Esophagus squamous epithelium (tissue), 5 donors: ENCODE measurements at places on chromosomes 1 and 21. TPM values are rescaled to one million over a fixed set of nuclear protein-coding genes. Genes with fewer than 3 reads are reported as not detected.

DRAM2 gene
- total RNA-seq, result 53.6 TPM

FGGY gene
- total RNA-seq, result 6.0 TPM

ACTL8 gene
- total RNA-seq, result 0.19 TPM

KRTAP13-2 gene
- total RNA-seq, result not detected

KRTAP7-1 gene
- not detected for total RNA-seq

LCE3D gene
- not detected for total RNA-seq

CBR3 gene
- total RNA-seq, result 131 TPM

SFN gene
- total RNA-seq, result 1,060 TPM

KAZN gene
- 32.8 TPM for total RNA-seq

- no peak for DNase-seq
These were observed 197.1 kb downstream of the KAZN start for GRCh38 chr1:14795589-14795988.

- DNase-seq, result no peak
These were observed 73.4 kb downstream of the UCK2 start for GRCh38 chr1:165900576-165901380.

GRCh38 chr1:26417111-26417759 is 6.6 kb downstream of the LIN28A start:
- DNase-seq, result no peak

GRCh38 chr1:82162486-82163420 is 362.0 kb downstream of the ADGRL2 start:
- no peak for DNase-seq

DNA sequence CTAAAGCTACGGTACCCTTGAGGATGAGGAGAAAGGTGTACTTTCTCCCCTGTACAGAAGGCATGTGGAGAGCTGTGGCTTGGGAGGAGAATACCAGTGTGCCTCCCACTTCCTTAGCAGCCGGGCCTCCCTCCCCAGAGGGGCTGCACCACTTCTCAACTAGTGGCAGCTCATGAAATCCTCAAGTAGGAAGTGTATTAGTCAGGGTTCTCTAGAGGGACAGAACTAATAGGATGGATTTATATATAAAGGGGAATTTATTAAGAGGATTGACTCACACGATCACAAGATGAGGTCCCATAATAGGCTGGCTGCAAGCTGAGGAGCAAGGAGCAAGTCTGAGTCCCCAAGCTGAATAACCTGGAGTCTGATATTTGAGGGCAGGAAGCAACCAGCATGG is 53.1 kb upstream of the PPP2R5A start:
- no peak for DNase-seq

- DNase-seq, result no peak
These were observed 135.9 kb upstream of the DPYD start for GRCh38 chr1:98056781-98057180.

DNA sequence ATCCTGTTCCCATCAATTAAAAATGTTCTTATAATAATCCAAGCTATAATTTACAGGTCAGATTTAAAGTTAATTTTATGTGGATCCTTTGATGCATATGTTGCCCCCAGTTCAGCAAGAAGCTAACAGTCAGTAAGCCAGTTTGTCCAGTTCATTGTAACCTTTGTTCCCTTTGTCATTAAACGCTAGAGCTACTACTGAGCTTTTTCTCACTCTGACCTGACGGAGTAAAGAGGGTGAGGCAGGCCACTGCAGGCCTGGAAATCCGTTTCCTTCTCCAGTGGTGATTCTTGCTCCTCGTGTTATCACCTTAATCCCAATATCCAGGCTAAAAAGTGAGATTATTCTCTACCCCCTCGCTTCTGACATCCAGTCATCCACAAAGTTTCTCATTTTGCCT is 10.2 kb downstream of the YBX1 start:
- DNase-seq, result no peak

GRCh38 chr1:906600-907420 is 16.9 kb upstream of the SAMD11 start:
- DNase-seq, result no peak

GRCh38 chr1:181318022-181318857 is 165.1 kb upstream of the CACNA1E start:
- no peak for DNase-seq

DNA sequence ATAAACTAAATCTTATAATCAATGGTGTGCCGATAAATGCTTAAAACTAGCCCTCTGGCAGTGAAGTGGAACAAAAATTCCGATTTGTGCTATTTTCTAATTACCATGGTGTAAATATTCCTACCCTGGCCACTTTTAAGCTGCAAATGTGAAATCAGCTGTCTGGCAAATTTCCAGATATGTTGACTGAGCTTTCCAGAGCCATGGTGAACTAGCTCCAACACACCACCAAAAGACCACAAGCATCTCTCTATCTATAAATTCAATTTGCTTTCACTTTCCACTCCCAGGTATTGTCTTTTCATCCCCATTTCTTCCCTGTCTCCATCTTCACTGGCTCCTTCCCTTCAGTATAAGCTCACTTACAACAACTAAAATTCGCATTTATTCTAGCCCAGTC is 152.3 kb upstream of the RGS18 start:
- DNase-seq, result no peak

GRCh38 chr1:16612332-16613172 is 812 bp downstream of the NBPF1 start:
- DNase-seq, result no peak

- DNase-seq, result no peak
These were observed 40.1 kb downstream of the PTPRC start for GRCh38 chr1:198678901-198679329.

DNA sequence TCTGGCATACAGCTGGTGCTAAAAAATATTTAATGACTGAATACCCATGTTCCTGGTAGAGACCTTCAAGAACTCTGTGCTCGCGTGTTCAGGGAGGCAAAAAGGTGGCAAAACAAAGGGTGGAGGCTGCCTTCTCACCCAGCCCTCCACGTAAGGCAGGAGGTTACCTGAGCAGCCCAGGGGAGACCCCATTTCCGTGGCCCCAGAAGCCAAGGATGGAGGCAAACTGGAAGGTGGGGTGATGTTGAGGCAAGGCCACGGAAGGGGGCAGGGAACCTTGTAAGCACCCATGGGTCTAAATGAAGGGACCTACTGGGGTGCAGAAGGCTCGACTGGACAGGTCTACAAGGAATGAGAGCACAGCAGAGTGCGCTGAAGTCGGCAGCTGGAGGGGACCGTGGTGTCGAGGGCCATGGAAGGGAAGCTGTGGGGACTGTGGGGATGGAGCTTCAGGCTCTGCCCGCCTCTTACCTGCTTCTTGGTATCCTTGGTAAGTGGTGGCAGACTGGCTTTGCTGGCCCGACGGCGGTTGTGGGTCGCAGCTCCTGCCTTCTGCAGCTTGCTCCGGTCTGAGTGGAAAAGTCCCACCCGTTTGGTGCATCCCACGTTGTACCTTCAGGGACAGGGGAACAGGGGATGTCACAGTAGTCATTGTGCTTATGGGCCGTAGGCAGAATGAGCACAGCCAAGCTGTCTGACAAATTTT is 8.9 kb upstream of the A3GALT2 start:
- DNase-seq, result no peak

DNA sequence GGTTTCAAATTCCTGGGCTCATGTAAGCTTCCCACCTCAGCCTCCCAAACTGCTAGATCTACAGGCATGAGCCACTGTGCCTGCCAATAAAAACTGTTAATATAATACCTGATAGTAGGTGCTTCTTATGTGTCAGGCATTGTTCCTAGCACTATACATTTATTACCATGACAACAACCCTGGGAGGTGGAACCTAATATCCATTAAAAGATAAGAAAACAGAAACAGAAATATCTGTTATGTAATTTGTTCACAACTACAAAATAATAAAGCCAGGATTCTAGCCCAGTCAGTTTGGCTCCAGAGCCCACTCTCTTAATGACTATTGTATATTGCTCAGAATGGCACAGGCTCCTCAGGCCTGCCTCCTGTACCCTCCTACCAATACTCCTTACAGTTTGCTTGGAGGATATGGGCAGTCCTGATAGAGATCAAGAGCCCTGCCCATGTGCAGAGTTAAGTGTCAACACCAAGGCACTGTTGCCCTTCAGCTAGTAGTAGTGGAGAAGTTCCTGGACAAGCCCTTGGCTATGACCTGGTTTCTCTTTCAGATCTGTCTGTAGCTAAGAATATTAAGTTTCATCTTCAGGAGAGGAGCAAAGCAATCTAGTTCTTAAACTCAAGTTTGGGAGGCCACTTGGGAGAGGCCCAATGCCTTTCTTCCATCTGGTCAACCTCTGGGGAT is 22.4 kb downstream of the RPL5 start:
- no peak for DNase-seq

DNA sequence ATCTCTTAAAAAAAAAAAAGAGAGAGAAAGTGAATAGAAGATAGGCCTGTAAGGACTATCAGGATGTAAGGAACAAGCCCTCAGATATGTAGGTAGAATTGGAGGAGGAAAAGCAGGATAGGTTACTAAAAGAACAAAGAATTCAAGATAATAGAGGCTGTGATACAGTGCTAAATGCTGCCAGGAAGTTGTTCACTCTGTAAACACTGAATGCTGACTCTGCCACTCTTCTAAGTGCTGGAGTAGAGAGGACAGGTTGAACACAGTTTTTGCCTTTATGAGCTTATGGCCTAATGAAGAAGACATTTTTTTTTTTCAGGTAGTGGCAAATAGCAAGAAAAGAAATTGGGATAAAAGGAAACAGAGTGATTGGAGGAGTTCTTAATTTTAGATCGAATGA is 90.6 kb upstream of the ZNF678 start:
- no peak for DNase-seq

DNA sequence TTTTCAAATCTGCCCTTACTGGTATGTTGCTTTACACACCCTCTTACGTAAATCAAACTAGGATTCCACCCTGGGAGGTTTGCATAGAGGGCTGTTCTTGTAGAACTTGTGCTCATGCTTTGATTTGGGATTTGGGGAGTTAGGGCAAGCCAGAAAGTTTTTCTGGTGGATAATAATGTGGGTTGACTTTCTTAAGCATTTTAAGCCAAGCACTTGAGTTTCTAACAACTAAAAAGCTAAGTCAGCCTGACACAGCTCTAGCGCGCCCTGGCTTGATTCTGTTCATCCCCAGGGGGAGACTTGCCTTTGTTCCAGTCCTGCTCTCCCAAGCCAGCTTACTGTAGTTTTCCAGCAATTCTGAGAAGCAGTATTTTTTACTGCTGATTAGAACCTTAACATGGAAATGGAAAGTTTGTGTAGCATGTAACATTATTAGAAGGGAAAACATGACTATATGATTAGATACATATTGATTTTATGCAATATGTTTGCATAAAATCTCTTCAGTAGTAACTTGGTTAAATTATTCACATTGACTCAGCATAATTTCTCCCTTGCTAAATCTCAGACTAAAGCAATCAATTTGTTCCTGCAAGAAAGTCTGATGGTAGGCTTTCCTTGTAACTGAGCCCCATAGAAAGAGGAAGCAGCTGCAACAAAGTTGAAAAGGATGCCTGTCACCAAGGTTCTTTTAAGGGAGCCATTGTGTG is 11.0 kb upstream of the PGD start:
- DNase-seq, result no peak

- DNase-seq, result no peak
These were observed 81.5 kb upstream of the LRIF1 start for GRCh38 chr1:111045033-111045722.

DNA sequence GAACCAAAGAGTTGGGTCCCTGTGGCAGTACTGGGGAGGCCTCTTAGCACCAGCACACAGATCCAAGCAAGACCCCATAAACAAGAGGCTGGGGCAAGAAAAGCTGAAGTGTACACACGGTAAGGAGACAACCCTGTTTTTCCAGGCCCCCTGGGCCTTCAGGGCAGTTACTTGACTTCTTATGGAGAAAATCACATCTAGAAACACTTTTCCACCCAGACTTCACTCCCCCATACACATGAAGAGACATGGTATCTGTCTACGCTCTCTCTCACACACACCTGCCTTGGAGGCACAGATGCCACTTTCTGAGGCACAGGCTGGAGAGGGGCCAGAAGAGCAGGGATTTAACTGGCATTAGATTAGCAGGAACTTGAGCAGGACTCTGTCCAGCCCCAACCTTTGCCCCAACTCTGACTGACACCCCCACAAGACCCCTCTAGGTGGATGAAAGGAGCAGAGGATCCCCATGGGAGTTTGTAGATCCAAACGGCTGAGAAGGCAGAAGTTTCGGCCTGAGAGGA is 2.2 kb downstream of the CERS2 start:
- DNase-seq, result no peak

DNA sequence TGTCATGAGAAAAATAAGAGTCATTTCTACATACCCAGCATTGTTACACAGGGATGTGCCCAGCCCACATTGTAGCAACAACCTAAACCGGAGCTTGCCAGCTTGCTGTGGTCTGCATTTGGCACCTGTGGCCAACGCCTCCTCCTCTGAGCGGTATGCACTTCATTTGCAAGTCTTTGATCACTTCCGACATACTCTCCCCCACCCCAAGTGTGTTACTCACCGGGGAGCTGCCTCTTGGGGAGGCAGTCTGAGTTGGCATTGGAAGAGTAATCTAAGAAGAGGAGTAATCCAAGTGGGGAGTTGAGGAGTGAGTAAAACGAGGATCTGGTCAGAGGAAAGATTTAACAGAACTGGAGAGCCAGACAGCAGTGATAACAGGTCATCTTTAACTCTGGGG is 3.8 kb downstream of the BCL9 start:
- DNase-seq, result no peak

DNA sequence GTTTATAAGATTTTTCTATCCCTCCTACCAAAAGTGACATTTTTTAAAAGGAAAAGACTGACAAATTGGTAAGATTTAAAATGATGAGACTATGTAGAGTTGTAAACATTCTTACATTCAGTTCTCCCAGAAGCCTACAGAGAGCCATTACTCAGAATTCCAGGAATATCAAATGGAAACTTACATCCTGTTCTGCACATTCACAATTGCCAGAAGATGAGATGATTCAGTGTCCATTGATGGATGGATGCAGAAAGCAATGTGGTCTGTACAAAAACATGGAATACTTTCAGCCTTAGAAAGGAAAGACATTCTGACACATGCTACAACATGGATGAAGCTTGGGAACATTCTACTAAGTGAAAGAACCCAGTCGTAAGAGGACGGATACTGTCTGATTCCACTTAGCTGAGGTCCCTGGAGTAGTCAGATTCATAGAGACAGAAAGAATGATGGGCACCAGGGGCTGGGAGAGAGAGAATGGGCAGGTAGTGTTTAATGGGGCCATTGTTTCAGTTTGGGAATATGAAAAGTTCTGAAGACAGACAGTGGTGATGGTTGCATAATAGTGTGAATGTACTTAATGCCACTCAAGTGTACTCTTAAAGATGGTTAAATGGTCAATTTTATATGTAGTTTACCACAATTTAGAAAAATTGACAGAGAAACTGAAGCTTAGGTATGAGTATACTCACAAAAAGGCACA is 16.6 kb downstream of the MX1 start:
- DNase-seq, result no peak

DNA sequence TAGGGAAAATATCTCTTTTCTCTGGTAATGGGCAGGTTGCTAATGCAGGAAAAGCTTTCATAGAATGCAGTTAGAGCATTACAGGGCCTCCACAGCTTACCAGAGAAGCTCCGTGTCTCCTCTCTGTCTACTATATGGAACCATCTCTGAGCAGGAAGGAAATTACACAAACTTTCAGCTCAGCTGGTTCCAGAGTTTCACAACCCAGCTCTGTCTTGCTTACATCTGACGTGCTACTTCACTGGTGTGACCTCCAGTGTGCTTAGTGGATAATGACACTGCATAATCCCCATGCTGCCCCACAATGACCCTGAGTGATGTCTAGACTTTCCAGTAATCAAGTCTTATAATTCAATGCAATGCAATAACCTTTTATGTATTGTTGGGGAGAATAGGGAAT is 4.3 kb upstream of the FGGY start:
- no peak for DNase-seq
